ENCODE measurements at places on chromosomes 6 and 20.

DNA sequence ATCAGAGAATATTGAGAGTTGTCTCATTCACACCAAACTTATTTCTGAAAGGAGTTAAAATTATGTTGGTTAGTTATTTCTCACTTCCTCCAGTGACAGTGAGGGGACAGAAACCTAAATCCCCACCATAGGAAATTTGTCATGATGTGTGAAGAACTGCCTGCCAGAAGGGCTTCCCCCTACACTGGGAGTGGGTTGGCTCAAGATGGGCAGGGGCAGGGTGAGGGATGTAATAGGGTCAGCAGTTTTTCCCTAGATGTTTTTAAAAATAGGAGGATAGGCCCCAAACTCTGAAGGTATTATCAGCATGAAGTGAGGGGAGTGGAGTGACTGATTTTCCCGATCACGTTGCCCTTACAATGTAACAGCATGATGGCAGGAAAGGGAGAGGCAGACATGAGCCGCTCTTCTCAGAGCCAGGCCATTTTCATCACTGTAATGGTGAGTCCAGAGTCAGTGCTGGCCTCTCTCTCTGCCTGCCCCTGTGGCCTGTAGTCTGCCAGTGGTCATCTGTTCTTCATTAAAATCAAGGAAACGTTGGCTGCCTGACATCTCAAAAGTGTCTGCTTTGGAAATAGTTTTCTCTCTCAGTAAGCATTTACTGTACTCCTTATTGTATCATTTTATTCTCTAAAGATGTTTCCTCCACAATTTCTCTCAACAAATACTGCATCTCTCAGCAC is 59.8 kb upstream of the SYNJ2 start:
- DNase-seq: no peak

DNA sequence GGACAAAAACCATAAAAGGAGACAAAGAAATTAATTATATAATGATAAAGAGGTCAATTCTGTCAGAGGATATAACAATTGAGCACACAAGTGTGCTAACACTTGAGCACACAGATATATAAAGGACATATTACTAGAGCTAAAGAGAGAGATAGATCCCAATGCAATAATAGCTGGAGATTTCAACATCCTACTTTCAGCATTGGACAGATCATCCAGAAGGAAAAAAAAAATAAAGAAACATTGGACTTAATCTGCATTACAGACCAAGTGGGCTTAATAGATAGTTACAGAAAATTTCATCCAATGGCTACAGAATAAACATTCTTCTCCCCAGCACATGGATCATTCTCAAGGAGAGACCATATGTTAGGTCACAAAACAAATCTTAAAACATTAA is 9.9 kb downstream of the VNN1 start:
- DNase-seq: no peak

GRCh38 chr6:34487536-34487935 is 21.7 kb downstream of the PACSIN1 start:
- no peak for DNase-seq

DNA sequence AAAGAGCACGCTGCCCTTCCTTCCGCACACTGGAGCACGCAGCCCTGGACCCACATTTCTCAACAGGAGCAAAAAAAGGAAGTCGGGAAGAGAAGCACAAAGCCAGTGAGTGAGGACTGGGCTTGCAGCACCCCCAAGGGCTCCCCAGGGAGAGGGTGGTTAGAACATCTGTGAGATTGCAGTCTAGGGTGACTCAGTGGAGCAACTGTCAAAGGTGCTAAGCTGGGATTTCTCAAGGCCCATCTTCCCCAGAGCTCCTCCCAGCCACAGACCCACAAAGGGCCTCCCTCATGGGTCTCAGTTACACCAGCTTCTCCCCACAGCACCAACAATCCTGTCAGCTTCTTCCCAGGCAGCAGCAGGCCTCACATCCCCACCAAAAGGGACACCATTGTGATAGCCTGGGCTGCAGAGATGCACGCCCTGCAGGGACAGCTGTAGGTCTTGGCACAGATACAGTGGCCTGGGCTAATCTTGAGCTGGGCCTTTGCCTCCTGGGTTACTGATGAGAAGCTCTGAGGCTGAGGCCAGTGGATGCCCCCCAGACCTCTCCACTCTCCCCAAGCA is 39.6 kb upstream of the CD93 start:
- peak; percentile 64 for DNase-seq

- DNase-seq: no peak
Observed at GRCh38 chr20:41161886-41162285, 24.5 kb downstream of the PLCG1 start.

DNA sequence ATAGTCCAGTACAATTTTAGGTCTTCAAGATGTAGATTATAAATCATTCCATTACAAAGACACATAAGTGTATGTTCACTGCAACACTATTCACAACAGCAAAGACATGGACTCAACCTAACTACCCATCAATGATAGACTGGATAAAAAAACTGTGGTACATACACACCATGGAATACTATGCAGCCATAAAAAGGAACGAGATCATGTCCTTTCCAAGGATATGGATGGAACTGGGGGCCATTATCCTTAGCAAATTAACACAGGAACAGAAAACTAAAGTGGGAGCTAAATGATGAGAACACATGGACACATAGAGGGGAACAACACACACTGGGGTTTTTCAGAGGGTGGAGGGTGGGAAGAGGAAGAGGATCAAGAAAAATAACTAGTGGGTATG is 6.3 kb downstream of the RTN4IP1 start:
- no peak for DNase-seq

DNA sequence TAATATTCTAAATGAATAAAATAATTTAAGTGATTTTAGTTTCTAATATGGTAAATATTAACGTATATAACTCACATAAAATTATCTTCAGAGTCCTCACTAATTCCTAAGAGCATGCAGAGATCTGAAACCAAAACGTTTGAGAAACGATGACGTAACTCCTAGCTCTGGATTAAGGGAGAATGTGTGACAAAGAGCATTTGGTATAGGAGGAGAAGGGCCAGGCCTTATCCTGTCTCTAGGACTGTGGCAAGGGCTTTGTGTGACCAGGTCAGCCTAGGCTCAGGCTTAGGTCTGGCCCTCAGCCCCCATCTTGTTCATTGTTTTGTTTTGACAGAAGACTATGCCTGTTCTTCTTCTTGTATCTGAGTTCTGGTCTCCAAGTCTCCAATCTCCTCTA is 19.2 kb upstream of the POLR1H start:
- DNase-seq: no peak

DNA sequence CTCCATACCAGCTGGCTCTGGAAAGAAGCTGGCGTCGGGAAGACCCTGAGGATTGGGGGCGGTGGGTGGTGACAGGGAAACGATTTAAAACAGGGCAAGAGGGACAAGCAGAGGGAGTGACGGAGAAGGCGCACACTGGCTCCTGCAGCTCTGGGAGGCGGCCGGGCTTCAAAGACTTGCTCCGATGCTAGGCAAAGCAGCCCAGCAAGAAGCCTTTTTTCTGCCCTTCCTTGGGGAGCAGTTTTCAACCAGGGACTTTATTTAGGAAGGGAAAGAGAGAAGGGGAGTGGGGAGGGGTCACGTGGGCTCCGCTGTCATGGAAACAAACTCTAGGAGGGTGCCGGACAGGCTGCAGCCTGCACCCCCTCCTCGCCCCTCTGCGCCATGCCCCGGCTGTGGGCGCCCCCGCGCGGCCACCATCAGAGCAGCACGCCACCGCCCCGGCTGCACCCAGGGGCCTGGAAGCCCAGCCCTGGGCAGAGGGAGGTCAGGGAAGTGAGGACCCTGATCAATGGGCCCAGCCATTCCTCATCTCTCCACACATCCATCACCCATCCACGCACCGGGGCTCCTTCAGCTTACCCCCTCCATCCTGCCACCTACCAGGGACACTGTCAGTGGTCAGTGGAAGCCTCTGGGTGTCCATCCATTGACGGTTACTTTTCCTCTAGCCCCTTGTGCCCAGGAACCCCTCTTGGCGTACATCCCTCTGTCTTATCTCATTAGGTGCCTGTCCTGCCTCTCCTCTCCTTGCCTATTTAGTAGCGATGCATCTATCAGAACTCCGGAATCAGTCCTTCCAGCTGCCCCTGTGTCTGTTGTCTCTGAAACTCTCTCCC is 66.6 kb upstream of the CCDC167 start:
- DNase-seq: peak; percentile 18

DNA sequence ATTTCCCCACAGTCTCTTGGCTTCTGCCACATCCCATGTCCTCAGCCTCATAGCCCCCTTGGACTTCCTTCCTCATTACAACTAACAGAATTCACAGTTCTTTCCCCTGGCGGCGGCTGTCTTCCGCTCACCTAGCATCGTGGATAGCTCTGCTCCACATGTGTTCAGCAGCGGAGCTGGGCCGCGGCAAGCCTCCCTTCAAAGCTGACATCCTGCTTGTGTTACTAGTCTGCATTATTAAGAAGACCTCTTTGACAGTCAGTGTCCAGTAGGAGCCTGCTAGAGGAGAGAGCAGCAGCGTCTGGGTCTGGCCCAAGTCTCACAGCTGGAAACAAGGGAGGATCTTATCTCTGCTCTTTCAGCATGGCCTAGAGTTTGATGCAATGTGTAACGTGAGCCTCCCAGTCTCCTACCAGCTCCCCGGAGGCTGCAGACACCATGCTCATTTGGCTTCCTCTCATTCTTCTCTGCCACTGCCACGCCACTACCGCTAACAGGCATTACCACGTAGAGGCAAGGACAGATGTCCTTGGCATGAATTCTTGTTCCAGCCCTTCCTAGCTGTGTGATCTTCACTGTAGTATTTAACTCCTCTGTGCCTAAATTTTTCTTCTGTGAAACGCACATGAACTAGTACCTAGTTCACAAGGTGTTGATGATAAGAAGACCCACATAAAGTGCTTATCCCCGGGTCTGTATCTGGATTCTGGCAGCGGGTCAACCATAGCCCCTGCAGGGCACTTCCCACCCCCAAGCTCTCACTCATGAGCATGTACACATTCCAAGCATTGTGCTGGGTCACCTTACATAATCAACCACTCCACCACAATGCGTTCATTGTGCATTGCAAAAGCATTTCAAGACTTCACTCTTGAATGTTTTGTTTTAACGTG is 107.1 kb upstream of the BACH2 start:
- DNase-seq: no peak

DNA sequence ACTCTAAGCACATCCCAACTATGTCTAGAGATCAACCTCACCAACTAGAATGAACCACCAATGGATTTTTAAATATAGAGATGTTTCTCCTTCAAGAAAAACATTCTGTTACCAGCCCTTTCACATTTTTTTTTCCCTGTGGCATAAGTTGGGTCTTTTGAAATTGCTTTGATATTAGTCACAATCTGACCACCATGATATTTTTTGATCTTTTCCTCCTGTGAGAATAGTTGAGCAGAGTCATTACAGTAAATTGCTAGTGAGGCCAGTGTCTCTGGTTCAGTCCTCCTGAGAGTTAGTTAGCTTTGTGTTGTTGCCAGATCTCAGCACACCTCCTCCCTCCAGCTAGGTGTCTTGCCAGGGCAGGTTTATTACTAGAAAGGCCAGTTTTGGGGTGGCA is 79.7 kb upstream of the MYLIP start:
- DNase-seq: no peak

DNA sequence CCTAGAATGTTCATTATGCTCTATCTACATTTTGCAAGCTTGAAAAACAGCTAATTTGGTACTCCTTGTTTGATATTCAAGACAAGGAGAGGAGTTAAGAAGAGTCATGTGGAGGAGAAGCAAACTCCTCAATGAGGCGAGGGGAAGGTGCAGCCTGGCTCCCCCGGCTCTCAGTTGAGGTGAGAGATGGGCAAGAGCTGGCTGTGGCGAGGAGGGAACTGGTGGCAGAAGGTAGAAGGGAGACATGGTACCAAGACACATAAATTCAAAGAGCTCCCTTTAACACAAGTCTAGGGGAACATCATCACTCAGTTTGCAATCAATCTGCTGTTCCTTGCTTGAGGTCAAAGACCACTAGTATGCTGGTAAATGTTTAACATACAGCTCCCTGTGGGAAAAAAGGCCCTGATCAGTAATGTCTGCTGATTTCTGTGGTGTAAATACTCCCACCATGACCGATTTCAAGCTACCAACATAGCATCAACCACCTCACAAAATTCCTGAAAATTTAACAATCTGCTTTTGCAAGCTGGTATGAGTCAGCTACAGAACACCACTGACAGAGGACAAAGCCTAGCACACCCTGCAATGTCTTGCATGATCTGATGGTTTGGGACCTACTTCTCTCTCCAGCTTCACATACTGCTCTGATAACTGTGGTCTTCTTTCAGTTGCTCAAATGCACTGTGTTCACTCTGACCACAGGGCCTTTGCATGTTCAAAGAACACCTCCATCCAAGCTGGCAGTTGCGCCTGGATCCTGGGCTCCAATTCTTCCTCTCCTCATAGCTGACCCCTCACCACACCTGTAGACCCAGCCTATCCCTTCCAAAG is 516.3 kb upstream of the CHD6 start:
- no peak for DNase-seq

- no peak for DNase-seq
Observed at GRCh38 chr6:169969372-169970099, 218.1 kb downstream of the ERMARD start.

DNA sequence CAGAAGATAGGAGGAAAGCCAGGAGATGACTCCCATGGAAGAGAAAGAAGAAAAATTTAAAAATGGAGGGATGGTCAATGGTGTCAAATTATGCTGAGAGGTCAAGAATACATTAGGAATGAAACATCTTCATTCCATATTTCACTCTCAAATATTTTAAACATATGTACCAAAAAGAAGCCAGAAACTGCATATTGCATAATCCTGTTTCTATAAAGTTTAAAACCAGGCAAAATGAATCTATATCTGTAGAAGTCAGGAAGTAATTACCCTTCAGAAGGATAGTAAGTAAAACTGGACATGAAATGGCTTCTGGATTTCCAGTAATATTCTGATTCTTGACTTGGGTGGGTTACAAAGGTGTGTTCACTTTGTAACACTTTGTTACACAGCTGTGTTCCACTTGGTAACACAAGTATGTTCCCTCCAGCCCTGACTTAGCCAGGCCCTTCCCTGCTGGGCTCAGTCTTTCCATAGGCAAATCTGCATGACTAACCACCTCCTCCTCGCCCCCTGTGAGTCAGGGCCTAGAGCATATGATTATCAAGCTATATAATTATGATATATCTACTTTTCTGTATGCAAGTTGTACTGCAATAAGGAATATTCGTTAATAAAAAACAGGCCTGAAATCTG is 20.2 kb upstream of the C6orf141 start:
- DNase-seq: no peak

- no peak for DNase-seq
Observed at GRCh38 chr20:32333181-32333987, 24.7 kb upstream of the ASXL1 start.

DNA sequence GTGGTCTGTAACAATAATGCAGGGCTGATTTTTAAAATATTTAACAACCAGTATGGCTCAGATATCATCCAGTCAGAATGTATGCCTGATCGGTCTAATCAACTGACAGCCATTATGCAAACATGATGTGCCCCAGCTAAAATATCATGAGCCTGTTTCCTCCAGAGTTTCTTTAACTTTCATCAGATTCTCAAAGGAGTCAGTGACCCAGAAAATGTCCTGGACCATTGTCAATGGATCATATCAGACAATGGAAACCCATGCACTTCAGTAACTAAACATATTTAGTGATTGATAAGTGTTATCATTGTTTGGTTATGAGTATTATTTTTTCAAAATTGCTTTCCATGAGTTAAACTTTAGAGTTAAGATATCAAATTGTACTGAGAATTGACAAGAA is 173.5 kb downstream of the LMBRD1 start:
- DNase-seq: no peak

Data from HCEC 1CT (cell line).